ENCODE measurements at places on chromosomes 5 and 9.

DNA sequence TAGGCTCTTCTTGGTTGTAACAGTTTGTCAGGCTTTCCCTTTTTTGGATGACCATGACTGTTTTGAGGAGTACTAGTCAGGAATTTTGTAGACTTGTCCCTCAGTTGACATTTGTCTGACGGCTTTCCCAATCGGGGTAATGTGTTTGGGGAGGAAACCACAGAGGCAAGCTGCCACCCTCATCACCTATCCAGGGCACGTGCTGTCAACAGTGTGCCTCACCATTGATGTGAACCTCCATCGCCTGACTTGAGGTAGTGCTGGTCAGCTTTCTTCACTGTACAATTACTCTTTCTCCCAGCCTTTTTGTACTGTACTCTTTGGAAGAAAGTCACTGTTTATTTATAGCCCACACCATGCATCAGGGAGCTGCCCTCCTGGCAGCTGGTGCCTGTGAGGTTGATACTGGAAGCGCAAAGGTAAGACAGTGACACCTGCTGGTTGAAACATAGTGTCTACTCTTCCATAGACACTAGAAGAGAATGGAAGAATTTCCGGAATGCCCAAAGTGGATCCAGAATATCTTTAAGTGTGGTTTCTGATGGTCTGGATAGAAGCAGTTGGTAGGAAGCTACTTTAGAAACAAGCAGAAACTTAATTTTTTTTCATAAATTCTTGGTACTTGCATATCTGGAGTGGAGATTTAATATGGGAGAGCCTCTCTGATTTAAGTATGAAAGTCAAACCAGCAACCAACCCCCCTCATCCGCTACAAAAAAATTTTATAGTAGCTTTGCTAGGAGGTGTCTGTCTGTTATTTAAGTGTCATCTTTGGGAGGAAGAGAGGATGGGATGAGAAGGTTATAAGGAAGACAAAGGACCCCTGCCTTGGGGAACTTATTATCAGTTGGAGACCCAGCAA is 69.3 kb downstream of the SNX30 start:
- DNase-seq: no peak

GRCh38 chr9:126158588-126159429 is 167.8 kb upstream of the MVB12B start:
- DNase-seq: no peak

GRCh38 chr5:73564675-73565074 is 764 bp downstream of the ANKRA2 start:
- DNase-seq: no peak

DNA sequence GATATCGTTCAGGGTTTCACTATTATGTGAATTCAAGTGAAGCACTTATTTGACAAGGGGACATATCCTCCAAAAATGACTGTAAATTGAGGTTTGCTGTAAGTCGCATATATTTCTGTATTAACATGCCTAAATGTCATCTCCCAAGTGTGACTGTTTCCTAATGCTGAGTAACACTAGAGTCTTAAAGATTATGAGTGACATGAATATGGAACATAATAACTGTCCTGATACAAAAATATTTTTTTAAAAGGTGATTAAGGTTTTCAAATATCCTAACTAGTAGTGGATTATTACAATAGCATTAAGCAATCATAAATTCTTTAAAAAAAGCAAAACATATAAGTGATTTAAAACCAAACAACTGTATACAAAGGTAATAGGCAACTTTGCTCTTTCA is 3.6 kb downstream of the NFIB start:
- no peak for DNase-seq

GRCh38 chr9:8301296-8301695 is 501.7 kb upstream of the DMAC1 start:
- no peak for DNase-seq

DNA sequence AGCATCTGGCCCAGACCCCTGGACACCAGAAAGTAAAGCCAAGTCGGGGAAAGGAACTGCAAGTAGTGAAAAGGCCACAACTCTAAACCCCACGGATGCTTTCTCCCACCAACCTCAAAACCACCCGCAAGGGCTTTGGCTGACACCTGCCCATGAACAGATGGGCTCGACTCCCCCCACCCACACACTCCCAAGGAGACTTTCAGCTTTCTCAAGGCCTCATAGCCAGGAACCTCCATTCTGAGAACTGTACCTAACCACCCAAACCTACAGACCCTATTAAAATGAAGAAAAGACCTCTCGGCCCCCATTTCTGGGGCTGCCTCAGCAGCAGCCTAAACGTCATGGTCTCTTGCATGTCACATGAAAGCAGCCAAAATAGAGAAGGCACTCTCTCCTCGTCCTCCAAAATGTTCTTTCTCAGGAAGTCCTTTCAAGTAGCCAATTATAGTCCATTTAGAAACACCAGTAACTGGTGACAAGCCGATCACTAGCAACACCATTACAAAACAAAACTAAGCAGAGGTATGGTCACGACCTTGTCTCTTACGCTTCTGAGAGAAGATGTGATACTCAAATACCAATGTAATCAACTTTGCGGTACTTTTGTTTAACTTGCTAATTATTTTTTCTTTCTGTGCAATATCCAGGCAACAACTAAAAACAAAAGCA is 2.9 kb downstream of the B4GALT1 start:
- DNase-seq: no peak

- no peak for DNase-seq
Measured at GRCh38 chr5:1480217-1480616, 35.0 kb upstream of the SLC6A3 start.

DNA sequence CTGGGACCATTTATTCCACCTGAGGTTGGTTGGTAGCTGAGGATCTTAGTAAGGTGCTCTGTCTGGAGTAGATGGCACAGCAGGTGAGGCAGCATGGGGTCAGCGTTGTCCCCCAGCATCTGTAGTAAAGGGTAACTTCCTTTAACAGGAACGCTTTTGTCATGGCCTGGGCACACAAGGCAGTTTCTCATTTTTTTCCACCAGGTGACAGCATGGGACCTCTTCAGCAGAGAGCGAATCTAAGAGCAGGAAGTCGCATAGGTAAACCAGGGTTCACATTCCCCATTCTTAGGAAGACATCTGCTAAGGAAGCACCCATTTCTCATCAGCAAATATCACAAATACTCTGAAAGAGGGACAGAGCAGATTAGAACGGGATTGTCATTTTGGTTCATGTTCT is 56.5 kb downstream of the GPR107 start:
- DNase-seq: no peak
